ENCODE measurements at places on chromosomes 1 and 21.
A peak's percentile ranks its signal among the peaks of the same experiment; 100 is the strongest.

DNA sequence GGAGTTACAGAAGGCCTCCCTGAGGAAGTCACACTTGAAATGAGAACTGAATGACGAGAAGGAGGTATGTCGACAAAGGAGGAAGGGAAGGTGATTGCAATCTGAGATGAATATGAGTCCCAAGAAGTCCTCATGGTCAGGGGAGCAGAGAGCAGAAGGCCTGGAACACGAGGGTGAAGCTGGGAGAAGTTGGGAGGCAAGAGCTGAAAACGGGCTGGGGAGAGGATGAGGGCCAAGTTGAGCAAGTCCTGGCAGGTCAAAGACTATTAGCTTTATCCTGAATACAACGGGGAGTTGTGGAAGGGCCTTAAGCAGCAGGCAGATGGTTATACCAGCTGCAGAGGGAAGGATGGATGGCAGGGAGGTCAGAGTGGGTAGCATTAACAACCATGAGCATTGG lies 89.5 kb downstream of the KCNJ15 start:
- no peak for DNase-seq

GRCh38 chr1:59071289-59071688 lies 225.6 kb upstream of the FGGY start:
- DNase-seq: no peak

DNA sequence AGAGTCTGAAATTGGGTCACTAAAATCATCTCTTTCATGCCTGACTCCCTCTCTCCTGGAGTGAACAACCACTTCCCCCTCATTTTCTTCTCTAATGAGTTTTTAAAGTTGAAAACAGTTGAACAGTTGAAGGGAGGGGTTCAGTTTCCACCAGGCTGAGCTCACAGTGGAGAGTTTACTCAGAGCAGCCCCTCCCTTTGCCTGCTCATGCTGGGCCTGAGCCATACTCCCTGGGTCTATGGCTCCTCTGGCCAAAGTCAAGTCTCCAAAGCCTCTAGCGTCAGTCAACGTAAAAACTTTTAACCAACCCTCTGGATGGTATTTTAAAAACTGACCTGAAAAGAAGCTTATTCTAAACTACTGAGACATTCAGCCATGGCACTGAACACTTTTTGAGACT lies 100.8 kb upstream of the RNPC3 start:
- no peak for DNase-seq

DNA sequence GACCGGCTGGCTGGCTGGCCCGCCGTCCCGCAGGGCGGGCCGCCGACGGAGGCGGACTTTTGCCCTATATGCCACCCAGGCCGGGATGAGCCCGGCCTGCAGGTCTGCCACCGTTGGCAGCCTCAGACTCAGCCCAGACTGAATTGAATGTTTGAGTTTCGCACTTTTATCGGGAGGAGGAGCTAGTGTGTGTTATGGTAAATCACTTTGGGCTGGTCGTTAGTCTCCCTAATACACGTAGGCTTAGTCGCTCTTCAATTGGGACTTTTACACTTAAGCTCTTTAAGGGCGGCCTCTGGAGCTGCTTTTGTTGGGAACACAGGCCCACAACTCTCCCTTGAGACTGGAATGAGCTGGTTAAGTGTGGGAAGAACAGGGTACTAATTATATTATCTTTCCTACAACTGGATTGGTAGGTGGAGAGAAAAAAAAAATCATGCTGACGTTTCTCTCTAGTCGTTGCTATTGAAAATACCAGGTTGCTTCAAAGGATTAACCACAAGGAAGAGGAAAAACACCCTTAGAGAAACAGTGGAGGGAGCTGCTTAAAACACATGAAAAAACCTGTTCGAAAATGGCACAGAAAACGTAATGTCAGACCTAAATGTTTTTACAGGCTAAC lies 1.4 kb upstream of the IRF2BP2 start:
- DNase-seq: no peak

GRCh38 chr1:188277771-188278170 lies 1449.0 kb downstream of the PLA2G4A start:
- no peak for DNase-seq

DNA sequence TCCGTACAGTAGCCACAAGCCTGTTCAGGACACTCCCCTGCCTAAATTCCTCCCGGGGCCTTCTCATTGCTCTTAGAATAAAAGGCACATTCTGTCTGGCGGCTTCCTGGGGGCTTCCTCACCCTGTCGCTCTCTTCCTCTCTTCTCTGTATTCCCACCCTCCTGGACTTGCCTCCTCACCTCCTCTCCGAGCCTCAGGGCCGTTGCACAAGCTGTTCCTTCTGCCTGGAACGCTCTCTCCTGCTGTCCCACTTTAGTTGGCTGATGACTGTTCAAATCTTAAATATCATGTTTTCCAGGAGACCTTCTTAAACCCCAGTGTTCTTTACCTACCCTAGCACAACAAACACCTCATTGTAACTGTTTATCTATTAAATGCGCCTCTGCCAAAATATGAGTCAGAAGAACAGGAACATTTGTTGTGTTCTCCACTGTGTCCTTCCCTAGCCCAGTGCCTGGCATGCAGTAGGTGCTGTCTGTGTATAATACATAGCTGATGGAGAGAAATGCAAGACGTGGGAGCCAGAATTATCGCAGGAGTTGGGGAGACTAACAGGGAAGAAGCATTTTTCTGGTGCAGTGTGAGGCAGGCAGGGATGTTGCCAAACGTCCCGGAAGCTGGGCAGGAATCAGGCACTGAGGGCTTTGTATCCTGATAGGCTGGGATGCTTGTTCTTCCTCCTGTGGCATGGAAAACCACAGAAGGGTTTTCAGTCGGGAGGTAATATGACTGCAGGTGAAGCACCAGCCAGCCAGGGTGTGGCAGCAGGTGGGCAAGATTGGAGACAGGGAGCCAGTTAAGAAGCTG lies 24.1 kb upstream of the THRAP3 start:
- DNase-seq: no peak

DNA sequence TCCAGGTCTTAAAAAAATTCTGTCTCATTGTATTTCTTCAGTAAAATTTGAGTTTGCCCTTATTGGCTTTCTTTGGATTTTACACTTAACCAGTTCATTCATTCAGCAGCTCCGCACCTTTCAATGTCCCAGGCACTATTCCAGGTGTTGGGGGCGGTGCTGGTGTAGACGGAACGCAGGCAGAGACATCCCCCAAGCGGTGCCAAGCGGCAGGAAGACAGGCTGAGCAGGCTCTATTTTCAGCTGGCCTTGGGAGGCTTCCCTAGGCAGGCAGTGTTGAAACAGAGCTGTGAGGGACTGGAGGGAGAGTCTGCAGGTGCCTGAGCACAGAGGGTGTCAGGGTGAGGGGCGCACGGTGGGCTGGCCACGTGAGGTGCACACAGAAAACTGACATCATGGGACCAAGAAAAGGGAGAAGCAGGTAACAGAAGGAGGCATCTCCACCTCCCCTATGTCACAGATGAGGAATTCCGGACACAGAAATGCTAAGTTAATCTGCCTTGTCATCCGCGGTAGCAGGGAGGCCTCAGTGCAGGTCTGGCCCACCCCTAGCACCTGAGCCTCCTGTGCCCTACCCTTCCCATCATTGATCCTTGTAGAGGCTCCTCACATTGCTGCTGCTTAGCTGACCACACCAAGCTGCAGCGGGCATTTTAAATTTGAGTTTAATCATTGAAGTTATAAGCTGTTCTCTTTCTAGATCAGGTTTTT lies 40.8 kb downstream of the SLC37A1 start:
- DNase-seq: no peak

DNA sequence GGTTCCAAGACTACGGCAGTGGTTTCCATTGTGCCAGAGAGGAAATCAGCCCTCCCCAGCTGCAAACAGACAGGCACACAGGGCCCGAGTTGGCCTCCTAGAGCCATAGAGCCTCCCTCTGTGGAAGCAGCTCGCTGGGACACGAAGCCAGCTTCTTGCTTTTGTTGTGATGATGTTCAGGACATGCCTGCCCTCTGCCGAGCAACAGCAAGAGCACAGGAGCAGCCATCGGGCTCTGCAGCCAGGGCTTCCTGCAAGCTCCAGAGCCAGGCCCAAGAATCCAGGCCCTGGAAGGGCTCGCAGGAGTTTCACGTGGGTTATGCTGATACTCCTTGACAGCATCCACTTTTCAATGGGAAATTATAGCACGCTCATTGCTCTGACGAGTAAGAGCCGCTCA lies 18.5 kb downstream of the NPHP4 start:
- no peak for DNase-seq

DNA sequence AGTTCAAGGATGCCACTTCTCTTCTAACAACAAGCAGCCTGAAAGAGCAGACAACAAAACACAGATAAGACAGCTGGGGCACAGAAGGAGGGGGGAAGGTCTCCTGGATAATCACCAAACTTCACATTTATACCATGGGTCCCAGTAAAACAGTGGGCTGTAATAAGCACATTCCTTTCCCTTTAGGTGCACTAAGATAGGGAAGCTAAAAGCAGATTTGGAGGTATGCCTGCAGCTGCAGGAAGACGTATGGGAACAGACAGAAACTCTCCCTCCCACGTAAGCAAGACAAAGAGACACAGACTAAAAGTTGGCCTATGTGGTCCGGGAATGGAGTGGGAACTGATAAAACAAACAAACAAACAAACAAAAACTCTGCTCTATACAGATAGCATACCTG lies 612.1 kb downstream of the MRPL39 start:
- no peak for DNase-seq

DNA sequence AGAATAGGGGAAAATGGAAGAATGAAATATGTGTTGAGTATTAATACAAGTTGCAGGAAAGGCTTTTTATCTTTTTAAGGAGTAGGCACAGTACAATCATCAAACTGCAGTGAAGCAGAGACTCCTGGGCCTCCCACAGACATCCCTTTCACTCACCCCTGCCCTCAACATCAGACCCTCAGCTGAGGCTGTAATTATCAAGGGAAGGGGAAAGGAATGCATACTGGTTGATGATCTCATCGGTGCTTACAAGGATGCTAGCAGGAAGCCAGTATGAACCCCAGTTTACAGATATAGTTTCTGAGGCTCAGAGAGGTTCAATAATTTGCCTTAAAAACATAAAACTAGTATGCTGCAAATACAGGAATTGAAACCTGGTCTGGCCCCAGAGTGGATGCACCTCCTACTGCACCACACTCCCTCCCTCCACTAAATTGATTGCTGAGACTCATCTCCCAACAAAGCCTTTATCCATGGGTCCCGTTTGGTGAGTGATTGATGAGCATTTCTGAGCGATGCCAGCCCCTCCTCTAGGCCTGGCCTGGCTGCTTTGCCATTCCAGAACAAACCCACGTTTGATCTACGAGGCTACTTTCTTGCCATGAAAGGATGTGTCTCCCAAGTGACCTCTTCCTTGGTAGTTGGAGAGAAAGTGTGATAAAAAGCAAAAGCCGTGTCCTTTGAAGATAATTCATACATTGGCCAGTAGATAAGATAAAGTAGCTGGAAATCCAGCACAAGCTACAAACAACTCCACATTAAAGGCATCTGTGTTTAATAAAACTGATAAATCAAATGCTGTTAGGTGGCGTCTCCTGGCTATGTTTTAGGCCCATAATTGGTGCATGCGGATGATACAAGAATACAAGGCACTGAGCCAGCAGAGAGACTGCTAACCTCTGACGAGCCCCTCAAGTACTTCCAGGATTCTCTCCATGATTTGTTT lies 233.9 kb upstream of the CAMK1G start:
- DNase-seq: no peak

- no peak for DNase-seq
Measured at GRCh38 chr1:175504875-175505555, 238.4 kb downstream of the TNR start.

GRCh38 chr1:217528271-217528670 lies 102.6 kb downstream of the GPATCH2 start:
- DNase-seq: no peak

- DNase-seq: no peak
Measured at GRCh38 chr1:29305943-29306342, 69.6 kb downstream of the PTPRU start.

- no peak for DNase-seq
Measured at GRCh38 chr1:15540186-15540585, 13.5 kb downstream of the DNAJC16 start.

GRCh38 chr1:200410566-200410878 lies 686 bp upstream of the ZNF281 start:
- no peak for DNase-seq

- peak; percentile 86 for DNase-seq
Measured at GRCh38 chr21:32411350-32412161, 950 bp upstream of the EVA1C start.

DNA sequence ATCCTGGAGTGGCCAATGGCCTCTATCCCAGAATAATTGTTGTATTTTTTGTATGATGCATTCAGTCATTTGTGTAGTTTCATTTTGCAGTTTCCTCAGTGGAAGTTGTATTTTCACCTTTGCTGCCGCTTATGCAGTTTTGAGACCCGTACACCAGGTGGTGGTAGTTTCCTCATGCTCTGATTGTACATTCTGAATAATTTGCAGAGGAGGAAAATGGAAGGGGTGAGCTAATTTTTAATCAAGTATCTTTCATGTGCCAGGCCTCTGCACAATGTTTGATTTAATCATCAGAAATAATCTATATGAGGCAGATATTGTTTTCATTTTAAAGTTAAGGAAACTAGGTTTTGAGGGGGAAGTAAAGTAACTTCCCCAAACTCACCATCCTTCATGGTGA lies 29.5 kb downstream of the HLX start:
- no peak for DNase-seq

DNA sequence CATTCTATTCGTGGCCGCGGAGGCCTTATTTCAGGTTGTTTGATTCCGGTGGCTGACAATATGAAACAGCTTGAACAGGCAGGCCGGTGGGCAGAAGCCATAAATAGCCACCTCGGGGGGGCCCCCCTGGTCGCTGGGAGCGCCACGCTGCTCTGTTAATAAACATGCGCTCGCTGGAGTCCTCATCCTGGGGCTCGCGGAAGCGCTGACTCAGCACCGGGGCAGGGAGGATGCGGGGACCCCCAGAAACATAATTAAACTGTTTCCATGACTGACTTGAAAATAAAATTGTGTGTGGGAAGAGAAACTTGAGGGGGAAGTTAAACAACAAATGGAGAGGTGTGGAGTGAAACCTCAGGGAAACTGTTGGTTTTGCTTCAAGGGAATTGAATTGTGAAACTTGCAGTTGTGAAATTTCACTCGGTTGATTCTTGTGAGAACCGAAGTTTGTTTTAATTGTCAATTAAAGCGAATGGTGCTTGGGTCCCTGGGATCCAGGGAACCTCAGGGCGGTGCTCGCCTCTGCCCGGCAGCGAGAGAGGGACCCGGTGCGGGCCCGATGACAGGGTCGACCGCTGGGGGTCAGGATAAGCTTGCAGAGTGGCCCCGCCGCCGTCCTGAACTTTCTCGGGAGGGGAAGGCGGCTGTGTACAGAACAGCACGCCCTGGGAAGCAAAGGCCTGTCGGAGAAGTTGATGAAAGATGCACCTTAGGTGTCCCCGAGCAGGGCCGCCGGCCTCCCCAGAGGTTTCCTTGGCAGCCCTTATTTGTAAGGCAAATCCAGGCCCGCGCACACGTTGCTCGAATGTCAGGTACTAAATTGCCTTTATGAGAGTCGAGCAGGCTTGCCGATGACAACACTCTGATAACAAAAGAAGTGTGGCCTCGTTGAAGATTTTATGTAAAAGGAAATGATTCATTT lies 176.9 kb upstream of the LMO4 start:
- peak; percentile 64 for DNase-seq

- no peak for DNase-seq
Measured at GRCh38 chr1:47164552-47164951, 25.3 kb downstream of the PDZK1IP1 start.
